ENCODE measurements at places on chromosomes 1 and 21. TPM values are rescaled to one million over a fixed set of nuclear protein-coding genes. Genes with fewer than 3 reads are reported as not detected.

The LRRC3 gene
- 2.4 TPM for polyA plus RNA-seq

DNA sequence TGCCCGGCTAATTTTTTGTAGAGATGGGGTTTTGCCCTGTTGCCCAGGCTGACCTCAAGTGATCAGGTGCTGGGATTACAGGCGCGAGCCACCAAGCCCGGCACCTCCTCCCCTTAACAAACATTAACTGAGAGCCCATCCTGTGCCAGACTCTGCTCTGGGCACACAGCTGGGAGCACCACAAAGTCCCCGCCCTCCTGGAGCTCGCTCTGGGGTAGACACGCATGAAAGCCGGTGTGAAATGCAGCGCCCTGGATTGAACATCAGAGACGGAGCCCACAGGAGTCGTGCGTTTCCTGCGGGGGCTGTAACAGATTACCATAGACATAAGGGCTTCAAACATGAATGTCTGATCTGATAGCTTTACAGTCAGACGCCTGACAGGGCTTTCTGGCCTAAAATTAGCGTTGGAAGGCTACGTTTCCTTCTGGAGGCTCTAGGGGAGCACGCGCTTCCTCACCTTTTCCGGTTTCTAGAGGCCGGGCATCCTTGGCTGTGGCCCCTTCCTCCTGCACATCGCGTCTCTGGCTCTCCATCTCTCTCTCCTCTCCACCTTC, 14.3 kb downstream of the SLC27A3 start:
- DNase-seq, result no peak

GRCh38 chr1:33381977-33382376, 48.9 kb downstream of the PHC2 start:
- no peak for DNase-seq

The S100A12 gene
- 1.0 TPM for polyA plus RNA-seq

DNA sequence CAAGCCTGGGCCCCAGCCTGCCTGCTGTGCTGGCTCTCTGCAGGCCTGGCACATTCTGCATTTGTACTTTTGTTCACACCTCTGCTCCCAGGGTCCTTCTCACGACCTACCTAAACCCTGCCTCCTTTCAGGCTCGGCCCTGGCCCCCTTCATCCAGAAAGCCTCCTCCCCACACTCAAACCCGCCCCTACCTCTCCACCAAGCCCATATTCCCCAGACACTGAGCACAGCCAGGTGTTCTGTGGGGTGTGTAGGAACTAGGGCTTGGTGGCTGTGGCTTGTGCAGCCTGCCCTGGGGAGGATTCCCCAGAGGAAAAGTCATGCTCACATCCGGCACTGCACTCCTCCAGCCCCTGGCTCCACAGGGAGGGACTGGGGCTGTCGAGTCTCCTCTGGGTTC, 8.2 kb upstream of the MIXL1 start:
- no peak for DNase-seq

DNA sequence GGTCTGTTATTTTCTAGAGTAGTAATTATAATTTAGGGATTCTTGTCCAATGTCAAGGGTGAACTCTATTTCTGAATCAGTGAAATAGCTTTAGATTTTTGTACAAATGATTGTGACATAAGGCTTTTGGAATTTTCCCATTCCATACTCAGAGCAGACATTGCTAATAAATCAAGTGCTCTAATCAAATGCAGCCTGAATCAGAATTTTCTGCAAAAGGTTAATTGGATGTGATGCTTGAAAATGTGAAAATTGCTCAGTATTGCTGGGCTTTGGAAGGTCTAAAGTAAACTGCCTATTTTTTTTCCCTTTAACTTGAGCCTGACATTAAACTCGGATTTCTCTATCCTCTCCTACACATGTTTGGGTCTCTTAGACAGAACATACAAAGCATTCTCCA, 23.2 kb downstream of the SGIP1 start:
- no peak for DNase-seq

The OR2T11 gene
- polyA plus RNA-seq, result not detected

GRCh38 chr1:21216835-21217811, 40.4 kb upstream of the EIF4G3 start:
- DNase-seq, result no peak

DNA sequence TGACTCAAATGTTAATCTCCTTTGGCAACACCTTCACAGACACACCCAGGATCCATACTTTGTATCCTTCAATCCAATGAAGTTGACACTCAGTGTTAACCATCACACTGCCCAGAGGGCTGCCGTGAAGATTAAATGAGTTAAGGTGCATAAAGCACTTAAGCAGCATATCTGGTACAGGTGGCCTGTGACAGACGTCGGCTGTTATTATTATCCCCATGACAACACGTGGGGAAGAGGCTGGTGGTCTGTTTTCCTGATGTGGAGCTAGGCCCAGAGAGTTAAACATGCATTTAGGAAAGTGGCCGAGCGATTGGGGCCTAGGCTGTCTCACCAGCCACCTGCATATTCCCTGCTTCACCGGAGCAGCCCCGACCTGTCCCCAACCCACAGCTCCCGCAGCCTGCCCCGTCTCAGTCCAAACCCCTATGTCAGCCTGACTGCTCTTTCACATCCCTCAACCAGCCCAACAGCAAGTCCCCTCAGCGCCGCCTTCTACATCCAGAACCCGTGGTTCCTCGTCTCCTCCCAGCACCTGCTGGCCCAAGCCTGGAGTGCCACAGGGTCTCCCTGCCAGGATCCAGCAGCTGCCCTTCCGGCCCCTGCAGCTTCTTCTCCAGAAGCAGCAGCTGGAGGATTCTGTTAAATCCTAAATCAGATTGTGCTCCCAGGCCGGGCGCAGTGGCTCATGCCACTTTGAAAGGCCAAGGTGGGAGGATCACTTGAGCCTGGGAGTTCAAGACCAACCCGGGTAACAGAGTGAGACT, 77.9 kb downstream of the FBXO2 start:
- no peak for DNase-seq

DNA sequence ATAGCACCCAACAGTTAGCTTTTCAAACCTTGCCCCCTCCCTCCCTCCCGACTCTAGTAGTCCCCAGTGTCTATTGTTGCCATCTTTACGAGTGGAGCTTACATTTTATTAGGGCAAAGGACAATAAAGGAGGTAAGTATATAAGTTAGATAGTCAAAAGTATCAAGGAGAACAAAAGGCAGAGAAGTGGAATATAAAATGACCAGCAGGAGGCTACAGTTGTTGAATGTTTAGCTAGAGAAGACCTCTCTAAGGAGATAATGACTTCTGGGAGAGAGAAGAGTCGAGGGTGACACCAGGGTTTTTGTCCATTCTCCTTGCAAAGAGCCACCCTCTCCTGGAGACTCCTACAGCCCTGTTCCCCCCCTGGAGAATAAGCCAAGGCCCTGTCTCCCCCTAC, 48.7 kb downstream of the SYT6 start:
- no peak for DNase-seq

DNA sequence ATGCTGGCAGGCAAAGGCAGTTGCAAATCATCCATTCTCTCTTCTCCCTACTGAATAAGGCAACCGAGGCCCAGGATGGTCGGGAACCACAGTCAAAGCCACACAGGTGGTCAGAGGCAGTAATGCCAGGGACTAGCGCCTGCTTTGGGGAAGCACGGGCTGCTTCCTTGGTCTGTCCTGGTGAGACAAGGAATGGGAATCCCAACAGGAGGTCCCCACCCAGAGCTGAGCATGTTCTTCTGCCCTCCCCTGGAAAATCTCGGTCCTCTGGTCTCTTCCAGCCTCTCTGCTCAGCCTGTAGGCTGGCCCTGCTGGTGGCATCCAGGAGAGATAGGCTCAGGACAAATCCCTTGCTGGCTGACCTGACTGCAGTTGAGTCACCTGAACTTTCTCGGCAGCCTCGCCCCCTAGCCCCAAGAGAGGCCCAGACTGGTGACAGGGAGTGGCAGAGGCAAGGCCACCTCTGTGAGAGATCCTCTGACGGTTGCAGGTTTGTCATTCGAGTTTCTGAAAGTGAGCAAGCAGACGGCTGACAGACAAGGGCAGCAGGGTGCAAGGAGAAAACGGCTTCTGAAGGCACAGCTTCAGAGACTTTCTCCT, 5.8 kb downstream of the OLIG1 start:
- no peak for DNase-seq

The FAM72C gene
- polyA plus RNA-seq, result not detected

DNA sequence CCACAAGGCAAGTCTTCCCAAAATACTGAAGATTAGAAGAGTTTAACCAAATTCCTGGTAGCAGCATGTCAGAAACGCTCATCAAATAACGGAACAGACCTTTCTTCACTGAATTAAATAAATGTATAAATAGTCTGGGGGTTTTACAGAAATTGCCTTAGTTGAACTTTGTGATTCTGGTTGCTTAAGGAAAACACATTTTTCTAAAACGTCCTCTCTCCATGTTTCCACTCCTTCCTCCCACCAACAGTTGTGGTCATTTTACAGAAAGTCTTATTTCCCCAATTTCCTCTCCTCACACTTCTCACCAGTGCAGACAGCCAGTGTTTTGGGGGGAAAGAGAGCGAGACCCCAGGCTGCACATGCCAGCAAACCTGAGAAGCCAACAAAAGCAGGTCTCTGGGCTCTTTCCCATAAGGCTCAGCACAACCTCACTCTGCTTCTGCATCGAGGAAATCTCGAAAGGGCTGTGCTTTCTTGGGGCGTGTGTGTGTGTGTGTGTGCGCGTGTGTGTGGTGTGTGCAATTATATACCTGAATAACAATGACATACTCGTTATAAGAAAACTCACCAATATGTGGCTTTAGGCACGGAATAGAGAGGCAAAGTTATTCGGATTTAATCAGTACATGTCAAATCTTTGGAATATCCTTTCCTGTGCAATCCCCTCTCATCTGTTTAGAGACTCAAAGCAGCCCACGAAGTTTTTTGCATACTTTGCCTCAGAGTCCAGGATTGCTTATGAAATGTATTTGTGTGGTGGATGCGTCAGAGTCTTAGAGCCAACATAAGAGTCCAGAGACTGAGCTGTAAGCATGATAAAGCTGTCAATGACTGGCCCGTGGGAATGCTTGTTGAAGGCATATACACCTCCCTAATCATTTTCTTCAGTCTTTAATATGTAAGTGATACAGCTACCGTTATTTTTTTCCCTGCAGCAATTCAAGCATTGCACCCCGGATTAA, 2.0 kb downstream of the KCNJ15 start:
- no peak for DNase-seq

- no peak for DNase-seq
These were observed 61.0 kb downstream of the HMCN1 start for GRCh38 chr1:185795181-185795580.

GRCh38 chr21:41815652-41816582, 49.1 kb upstream of the RIPK4 start:
- DNase-seq, result no peak

- DNase-seq, result no peak
These were observed 82.2 kb downstream of the MDM4 start for GRCh38 chr1:204598319-204598969.

- no peak for DNase-seq
These were observed 8.3 kb upstream of the NVL start for GRCh38 chr1:224338150-224338838.

The HTR6 gene
- not detected for polyA plus RNA-seq

The ARHGAP29 gene
- polyA plus RNA-seq, result 36.1 TPM

The KRTAP19-1 gene
- polyA plus RNA-seq, result not detected

- DNase-seq, result no peak
These were observed 54.3 kb downstream of the ZNF697 start for GRCh38 chr1:119593805-119594204.

All from hindlimb muscle (tissue), 1 donor.